Foreskin fibroblast (primary cell): ENCODE measurements at places on chromosomes 1 and 21.
A peak's percentile ranks its signal among the peaks of the same experiment; 100 is the strongest.

DNA sequence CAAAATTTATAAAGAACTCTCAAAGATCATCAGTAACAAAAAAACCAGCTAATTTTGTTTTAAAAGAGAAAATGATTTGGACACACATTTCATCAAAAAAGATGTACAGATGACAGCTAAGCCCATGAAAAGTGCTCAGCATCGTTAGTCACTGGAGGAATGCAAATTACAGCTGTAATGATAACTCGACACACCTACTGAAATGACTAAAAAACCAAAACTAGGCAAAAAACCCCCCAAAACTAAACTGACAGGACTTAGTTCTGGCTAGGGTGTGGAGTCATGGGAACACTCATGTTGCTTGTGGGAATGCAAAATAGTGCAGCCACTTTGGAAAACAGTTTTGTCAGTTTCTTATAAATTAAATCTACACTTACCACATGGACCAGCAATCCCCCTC, 59.5 kb downstream of the CNIH3 start:
- no peak for DNase-seq

GRCh38 chr1:202248861-202249260, 55.3 kb downstream of the LGR6 start:
- no peak for DNase-seq

- peak; percentile 62 for DNase-seq
These were observed 958 bp downstream of the LYPLAL1 start for GRCh38 chr1:219174460-219175211.

DNA sequence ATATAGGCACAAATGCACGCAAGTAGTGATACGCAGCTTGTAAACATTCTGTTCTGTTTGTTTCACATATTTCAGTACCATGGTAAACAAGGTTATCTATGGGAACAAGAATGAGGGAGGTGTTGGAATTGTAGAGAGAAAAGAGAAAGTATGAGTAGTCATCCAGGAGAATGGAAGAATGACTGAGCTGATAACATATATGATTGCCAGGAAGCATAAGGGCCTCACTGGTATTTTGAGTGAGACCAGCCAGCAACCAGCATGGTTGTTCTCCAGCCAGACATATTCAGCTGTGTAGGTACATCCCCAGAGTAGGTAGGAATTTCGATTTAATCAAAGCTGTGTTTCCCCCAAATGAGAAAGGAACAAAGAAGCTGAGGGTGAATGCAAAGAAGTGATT, 58.9 kb upstream of the ARTN start:
- DNase-seq: no peak

DNA sequence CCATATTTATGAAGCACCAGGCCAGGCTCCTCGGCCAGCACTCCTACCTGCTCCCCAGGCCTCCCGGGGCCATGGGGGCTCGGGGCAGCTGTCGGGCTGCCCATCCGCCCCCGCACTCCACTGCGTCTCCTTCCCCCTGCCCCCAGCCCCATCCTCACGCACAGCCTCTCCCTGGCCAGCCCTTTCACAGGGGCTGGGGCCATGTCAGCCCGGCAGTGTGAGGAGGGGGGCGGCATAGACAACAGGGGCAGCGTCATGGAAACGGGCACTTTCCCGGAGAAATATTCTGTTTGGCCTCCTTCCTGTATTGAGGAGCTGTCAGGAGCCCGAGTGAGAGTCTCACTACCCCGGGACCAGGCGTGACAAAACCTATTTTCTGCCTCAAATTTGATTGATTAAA, 87.3 kb downstream of the CASZ1 start:
- DNase-seq: no peak

DNA sequence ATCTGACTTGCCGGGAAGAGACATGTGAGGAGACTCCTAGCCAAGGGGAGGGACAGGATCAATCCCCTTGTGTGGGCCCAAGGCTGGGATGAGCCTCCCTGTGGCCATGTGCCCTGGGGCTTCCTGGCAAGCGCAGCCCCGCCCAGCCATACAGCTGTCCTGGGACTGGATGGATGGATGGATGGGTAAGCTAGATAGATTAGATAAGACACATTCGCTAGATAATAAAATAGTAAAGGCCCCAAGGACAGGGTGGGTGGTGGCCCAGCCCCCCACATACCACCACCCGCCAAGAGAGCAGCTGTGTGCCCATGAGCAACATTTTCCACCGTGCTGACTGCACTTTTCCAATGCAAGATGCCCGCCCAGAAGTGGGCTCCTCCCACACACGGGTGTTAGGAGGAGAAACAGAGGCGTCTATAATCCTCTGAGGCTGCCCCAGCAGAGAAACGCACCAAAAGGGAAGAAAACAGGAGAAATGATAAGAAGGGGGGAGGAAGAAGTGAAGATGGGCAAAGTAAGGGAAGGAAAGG, 25.1 kb downstream of the ZBTB17 start:
- DNase-seq: peak; percentile 68
